A549 treated with dexamethasone at 1 μM for 4 hours (cell line): ENCODE measurements at places on chromosomes 6 and 20. TPM values are rescaled to one million over a fixed set of nuclear protein-coding genes. Genes with fewer than 3 reads are reported as not detected.

The PPP1R14C gene
- total RNA-seq: 3.1 to 3.7 TPM (median 3.5 TPM) in 5 replicates

The PROKR2 gene
- not detected in 5 replicates for total RNA-seq

The SAPCD1 gene
- 2.1 to 3.7 TPM (median 3.5 TPM) in 5 replicates for total RNA-seq

The GRM4 gene
- 0.08 to 0.16 TPM (median 0.11 TPM) in 5 replicates for total RNA-seq

The MBOAT1 gene
- total RNA-seq: 1.6 to 3.1 TPM (median 2.5 TPM) in 5 replicates

The SLC22A7 gene
- not detected in 5 replicates for total RNA-seq

The BPI gene
- total RNA-seq: not detected in 5 replicates

The HMGCLL1 gene
- 0.08 to 0.22 TPM (median 0.14 TPM) in 5 replicates for total RNA-seq

The TAPBP gene
- total RNA-seq: 33.4 to 52.9 TPM (median 47.7 TPM) in 5 replicates

The EBF4 gene
- total RNA-seq: 2.0 to 3.0 TPM (median 2.3 TPM) in 5 replicates

The DCDC2 gene
- total RNA-seq: 2.4 to 3.2 TPM (median 2.7 TPM) in 5 replicates

The KHDC1L gene
- 0.25 to 0.41 TPM (median 0.28 TPM) in 3 of 5 replicates, not detected in the others for total RNA-seq

The NOX3 gene
- not detected in 5 replicates for total RNA-seq
